ENCODE measurements at places on chromosomes 5 and 9.

GRCh38 chr9:4499917-4500316 lies 9.6 kb downstream of the SLC1A1 start:
- DNase-seq: no peak

DNA sequence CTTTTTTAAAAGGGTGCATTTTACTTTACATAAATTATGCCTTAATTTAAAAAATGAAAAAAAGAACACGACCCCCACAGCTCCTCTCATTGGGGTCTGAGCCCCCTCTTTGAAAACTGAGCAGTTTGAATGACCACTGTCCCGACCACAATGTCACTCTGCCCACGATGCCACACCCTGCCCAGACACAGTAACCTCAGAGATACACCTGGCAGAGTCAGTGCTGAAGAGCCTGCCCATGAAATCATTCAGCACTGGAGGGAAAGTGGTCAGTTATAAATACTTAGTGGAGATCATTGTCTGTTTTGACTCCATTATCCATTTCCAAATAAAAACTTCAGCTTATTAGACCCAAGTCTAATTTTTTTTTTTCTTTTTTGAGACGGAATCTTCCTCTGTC lies 49.3 kb downstream of the DNAJC21 start:
- no peak for DNase-seq

GRCh38 chr9:111920531-111920930 lies 23.9 kb downstream of the UGCG start:
- DNase-seq: no peak

DNA sequence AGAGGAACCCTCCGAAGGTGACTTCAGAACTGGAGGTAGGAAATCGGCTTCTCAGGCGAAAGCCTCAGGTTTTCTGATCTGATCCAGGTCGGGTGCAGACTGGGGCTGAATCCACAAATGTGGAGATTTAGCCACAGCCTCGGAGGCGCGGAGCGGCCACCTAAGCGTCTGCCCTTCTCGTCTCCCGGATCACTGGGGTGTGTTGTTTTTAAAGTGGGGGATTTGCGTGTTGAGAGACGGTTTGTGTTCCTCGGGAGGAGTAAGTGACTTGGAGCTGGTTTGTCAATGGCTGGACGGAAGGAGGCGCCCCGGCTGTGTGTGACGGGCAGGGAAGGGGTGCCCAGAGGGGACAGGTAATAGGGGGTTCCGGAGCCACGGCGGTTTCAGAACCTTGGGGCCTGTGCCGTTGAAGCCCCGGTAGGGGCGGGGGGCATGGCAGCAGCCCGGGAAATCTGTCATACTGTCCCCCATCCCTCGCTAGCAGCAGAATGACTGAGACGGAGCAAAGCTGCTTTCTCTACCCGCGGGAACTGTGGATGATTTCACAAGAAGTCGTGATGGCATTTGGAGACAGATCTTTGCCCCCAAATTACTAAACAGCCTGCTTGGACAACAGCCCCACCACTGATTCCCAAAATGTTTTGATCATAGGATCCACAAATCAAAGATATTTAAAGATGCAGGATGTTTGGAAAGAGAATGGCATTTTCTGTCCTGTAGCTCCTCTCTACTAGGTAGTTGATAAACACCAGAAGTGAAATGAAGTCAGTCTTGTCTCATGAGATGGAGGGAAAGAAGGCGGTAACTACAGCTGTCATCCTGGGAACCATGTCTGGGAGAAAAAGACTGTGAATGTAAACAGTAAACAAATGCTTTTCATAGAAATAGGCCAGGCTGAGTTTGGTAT lies 216.5 kb downstream of the PDZD2 start:
- peak; percentile 37 for DNase-seq

DNA sequence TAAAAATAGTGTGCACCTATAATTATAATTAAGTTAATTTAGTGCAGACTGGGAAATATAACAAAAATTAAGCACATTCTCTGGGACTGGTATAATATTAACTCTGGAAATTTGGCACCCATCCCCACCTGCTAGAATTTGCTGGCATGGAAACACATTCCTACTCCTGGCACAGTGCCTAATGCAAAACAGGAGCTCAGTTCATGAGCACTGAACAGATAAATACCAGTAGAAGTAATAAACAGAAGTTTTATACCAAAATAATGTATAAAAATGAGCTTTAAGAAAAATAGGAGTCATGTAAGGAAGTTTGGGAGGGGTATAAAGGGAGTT lies 23.7 kb upstream of the NPR3 start:
- peak; percentile 8 for DNase-seq

DNA sequence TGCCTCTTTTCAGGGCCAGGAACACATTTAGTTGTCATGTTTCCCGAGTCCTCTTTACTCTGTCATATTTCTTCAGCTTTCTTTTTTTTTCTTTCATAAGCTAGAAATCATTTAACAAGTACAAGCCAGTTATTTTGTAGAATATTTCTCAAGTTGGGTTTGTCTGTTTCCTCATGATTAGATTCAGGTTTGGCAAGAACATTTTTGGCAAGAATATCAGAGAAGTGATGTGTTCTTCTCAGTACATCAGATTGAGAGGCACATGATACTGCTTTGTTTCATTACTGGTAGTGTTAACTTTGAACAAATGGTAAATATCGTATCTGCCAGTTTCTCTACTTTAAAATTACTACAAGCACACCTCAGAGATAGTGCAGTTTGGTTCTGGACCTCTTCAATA lies 45.1 kb downstream of the PCSK5 start:
- DNase-seq: no peak

DNA sequence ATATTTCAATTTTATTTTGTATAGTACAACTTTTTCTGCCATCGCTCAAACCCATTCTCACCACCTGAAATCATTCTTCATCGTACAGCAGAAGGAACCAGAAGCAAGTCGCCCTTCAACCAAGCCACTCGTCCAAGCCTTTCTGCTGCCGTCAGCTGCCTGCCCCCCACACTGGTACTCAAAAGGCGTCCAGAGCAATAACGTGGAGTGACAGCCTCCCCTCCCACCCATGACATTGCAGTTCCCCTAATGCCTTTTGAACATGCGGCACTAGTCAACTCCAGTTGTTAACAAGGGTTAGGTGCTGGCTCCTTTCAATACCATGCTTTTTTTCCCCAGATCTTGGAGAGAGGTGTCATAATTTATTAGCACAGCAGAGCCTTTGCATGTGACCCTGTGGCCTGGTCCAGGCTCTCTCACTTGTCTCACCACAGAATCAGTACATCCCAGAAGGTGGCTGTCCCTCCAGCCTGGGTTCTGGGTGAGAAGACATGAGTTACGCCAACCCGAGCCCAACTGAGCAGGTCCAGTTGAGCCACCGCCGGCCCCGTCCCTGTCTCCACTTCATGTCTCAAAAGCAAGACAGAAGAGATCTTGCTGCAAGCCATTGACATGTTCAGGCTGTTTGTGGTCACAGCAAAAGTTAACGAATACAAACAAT lies 20.4 kb upstream of the MED10 start:
- DNase-seq: no peak

GRCh38 chr9:111957856-111958631 lies 61.4 kb downstream of the UGCG start:
- DNase-seq: peak; percentile 97

DNA sequence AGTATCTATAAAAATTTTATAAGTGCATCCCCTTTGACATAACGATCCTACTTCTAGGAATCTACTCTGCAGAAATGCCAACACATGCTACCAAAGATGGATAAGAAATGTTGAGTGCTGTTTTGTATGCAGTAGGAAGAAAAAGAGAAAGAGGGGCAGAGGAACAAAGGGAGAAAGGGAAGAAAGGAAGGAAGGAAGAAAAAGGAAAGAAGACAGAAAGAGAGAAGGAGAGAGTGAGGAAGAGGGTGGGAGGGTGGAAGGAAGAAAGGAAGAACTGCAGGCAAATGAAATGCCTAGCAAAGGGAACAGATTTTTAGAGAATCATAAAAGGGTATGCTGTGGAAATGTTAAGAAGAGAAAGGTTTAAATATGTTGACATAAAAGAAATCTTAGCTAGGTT lies 48.5 kb upstream of the ALDOB start:
- DNase-seq: no peak

GRCh38 chr5:133247881-133248624 lies 196.2 kb downstream of the HSPA4 start:
- DNase-seq: peak; percentile 36

GRCh38 chr9:87250205-87250604 lies 247.5 kb upstream of the DAPK1 start:
- no peak for DNase-seq

- DNase-seq: peak; percentile 60
Measured at GRCh38 chr5:95984287-95984938, 22.8 kb upstream of the ELL2 start.

- DNase-seq: no peak
Measured at GRCh38 chr5:144209361-144209760, 38.7 kb downstream of the KCTD16 start.
